ENCODE measurements at places on chromosomes 5 and 9. TPM values are rescaled to one million over a fixed set of nuclear protein-coding genes. Genes with fewer than 3 reads are reported as not detected.
A peak's percentile ranks its signal among the peaks of the same experiment; 100 is the strongest.

TXNDC8 gene
- polyA plus RNA-seq = not detected

ELOVL7 gene
- 14.6 TPM for polyA plus RNA-seq

MBLAC2 gene
- 2.4 TPM for polyA plus RNA-seq

ENTR1 gene
- 25.9 TPM for polyA plus RNA-seq

MEIKIN gene
- polyA plus RNA-seq = not detected

IL9 gene
- polyA plus RNA-seq = not detected

ASPN gene
- polyA plus RNA-seq = 3.2 TPM

FGF1 gene
- 89.7 TPM for polyA plus RNA-seq

SPATA31E1 gene
- polyA plus RNA-seq = not detected

IL5 gene
- not detected for polyA plus RNA-seq

TTC23L gene
- 0.39 TPM for polyA plus RNA-seq

ALG2 gene
- polyA plus RNA-seq = 40.5 TPM

PCDHB6 gene
- 0.32 TPM for polyA plus RNA-seq

SLC46A2 gene
- not detected for polyA plus RNA-seq

RLN2 gene
- 3.5 TPM for polyA plus RNA-seq

SH3PXD2B gene
- polyA plus RNA-seq = 3.1 TPM

DNA sequence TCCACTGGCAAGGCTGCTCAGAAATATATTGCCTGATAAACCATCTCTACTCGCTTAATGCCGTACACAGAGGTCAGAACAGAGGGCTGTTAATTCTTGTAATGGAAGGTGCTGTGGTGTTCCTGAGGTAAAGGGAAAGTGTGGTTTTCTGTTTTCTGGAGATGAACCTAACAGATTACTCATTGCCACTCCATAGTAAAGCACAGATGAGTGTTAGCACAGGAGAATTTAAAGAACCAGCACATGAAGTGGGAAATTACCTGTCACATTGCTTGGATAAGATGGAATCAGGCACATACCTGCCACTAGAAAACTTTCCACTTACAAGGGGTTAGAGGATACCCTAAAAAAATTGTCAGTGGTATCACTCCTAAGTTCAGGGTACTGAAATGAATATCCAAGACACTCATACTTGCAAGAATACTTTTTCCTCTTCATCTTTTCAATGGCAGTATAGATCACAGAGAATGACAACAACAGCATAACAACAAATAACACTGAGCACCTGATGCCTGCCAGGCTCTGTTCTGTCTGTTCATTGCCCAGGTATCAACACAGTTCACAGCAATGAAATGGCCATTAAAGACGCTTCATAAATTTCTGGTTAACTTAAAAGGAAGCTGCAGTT, 152.9 kb upstream of the GNA14 start:
- DNase-seq = no peak

- DNase-seq = no peak
Observed at GRCh38 chr5:177036443-177036842, 13.9 kb downstream of the ZNF346 start.

GRCh38 chr5:73370640-73371583, 77.7 kb downstream of the FOXD1 start:
- no peak for DNase-seq

GRCh38 chr5:79974886-79975285, 16.2 kb downstream of the MTX3 start:
- DNase-seq = no peak

DNA sequence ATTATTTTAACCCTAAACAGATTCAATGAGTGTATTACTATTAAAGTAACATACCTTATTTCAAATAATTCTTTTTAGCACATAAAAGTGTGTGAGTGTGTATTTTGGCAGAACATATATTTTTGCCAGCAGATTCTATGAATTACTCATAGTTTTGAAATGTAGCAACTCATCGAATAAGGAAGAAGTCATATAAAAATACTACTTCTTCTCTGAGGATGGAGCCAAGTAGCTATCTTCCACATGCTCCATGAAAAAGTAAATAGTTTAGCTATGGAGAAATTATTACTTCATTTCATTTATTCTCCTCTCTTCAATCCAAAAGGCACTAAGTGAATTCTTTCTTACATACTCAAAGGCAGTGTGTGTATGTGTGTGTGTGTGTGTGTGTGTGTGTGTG, 1090.4 kb upstream of the CDH6 start:
- no peak for DNase-seq

DNA sequence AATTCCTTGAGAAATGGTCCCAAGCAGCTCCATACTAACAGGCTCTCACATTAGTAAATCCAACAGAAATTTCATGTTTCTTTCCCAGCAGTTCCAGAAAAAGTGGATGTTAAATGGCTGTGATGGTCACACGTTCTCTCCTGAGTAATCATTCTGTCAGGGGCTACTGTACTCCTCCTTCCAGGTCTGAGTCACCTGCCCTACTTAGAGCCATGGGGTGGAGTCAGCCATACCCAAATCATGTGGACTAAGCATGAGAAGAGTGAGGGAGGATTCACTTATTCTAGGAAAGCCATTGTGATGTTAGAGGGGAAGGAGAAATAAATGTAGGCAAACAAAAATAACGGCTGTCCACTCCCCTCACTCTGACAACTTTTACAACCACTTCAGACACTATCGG, 547.2 kb downstream of the CSNK1G3 start:
- no peak for DNase-seq

GRCh38 chr9:119372951-119373350, 3.7 kb upstream of the BRINP1 start:
- no peak for DNase-seq

DNA sequence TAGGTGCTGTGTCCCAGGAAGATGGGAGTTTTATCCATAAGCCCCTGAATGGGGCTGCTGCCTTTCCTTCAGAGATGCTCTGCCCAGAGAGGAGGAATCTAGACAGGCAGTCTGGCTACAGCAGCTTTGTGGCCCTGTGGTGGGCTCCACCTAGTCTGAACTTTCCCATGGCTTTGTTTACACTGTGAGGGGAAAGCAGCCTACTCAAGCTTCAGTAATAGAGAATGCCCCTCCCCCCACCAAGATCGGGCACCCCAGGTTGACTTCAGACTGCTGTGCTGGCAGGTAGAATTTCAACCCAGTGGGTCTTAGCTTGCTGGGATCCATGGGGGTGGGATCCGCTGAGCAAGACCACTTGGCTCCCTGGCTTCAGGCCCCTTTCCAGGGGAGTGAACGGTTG, 100.9 kb upstream of the DPYSL3 start:
- no peak for DNase-seq

- DNase-seq = no peak
Observed at GRCh38 chr9:2610985-2611384, 10.6 kb upstream of the VLDLR start.

- DNase-seq = no peak
Observed at GRCh38 chr5:2441495-2442180, 309.8 kb downstream of the IRX2 start.

DNA sequence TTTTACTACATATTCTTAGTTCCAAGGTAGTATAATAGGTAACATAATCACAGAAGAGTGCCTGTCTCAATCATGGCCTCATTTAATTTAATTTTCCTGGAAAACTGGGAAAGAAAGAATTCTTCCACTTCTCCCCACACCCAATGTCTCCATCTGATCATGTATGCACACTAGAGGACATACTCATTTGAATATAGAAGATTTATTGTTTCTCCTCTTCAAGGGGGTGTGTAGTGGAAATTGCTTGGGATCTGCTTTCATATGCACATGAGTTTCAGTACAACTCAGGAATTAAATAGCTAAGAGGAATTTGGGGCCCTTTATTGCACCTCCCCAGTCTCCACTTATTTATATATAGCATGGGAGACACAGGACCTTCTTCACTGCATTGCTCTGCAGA, 285.1 kb downstream of the SH3GL2 start:
- DNase-seq = no peak

GRCh38 chr9:76412638-76413037, 18.4 kb upstream of the RFK start:
- DNase-seq = no peak

DNA sequence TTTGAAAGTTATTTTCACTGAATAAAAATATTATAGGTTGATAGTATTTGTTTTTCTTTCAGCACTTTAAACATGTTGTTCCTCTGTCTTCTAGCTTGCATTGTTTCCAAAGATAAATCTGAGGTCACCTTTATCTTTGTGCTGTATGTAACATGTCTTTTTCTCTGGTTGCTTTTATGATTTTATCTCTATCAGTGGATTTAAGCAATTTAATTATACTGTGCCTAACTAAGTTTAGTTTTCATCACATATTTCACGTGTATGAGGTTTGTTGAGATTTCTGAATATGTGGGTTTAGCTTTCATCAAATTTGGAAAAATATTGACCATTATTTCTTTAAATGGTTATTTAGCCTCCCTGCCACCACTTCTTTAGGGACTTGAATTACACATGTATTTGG, 214.5 kb downstream of the SNX18 start:
- DNase-seq = no peak

DNA sequence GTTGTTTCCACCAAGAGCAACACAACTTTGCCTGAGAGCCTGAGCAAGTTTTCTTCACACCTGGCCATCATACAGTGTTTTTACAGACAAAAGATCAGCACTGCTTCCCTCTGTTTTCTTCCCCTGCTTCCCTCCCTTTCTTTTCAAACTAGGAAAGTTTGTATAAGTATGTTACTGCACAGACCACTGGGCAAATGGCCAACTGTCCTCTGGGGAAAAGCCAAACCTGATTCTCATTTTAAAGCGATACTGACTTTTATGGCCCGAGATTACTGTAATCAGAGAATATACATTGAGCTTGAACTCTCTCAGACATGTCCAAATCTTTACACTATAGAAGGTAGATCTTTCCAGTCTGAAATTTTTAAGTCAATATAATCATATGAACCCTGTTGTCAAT, 415.0 kb downstream of the NFIB start:
- DNase-seq = peak; percentile 29

GRCh38 chr9:108021096-108021710, 531.6 kb upstream of the KLF4 start:
- no peak for DNase-seq

- no peak for DNase-seq
Observed at GRCh38 chr9:34219421-34219820, 40.6 kb downstream of the UBAP1 start.

DNA sequence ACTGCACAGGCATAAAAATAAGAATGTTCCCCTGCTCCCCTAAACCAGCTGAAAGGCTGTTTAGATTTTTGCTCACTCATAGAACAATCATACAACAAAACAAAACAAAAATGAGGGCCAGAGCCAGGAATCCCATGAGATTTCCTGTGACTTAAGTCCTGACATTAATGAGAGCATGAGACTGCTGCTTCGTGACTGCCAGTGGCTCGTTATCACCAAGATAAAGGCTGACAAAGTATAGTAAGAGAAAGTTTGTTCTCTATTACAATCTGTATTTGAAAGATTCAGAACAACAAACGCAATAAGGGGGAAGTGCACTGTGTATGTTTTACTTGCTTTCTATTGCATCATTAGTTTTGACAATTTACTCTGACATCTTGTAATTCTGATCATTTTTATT, 837.1 kb upstream of the C9orf72 start:
- no peak for DNase-seq

- no peak for DNase-seq
Observed at GRCh38 chr9:123741214-123741613, 188.7 kb downstream of the DENND1A start.

GRCh38 chr5:143533978-143534760, 130.7 kb upstream of the NR3C1 start:
- DNase-seq = no peak

- no peak for DNase-seq
Observed at GRCh38 chr9:124357721-124358361, 57.4 kb downstream of the PSMB7 start.

GRCh38 chr9:17929506-17929905, 350.6 kb downstream of the SH3GL2 start:
- DNase-seq = no peak

GRCh38 chr5:129852747-129853352, 51.4 kb upstream of the CHSY3 start:
- peak; percentile 79 for DNase-seq

GRCh38 chr9:27967210-27967609, 393.9 kb upstream of the C9orf72 start:
- no peak for DNase-seq

DNA sequence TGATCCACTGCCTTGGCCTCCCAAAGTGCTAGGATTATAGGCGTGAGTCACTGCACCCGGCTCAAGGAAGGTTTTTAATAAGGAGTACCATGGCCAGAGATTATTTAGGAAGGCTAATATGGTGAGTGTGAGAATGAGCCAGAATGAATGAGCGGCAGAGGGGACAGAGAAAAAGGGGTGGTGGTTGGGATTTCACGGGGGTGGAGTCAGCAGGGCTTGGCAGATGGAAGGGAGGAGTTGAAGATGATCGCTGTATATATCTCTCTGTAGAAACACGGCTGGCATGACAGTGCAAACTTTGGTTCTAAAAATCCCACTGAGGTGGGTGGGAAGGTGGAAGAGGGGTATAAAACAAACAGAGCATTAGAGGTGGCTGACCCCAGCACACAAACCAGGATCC, 176.7 kb upstream of the TBC1D2 start:
- no peak for DNase-seq

- DNase-seq = no peak
Observed at GRCh38 chr5:135502836-135503520, 32.8 kb downstream of the NEUROG1 start.

Measured in kidney (tissue), 22 donors.